Kidney capillary endothelial cell (primary cell): ENCODE measurements at places on chromosomes 3 and 15.

- DNase-seq: no peak
Measured at GRCh38 chr15:75327005-75327404, 8.9 kb upstream of the COMMD4 start.

GRCh38 chr3:13111173-13111872, 38.1 kb upstream of the IQSEC1 start:
- DNase-seq: no peak

DNA sequence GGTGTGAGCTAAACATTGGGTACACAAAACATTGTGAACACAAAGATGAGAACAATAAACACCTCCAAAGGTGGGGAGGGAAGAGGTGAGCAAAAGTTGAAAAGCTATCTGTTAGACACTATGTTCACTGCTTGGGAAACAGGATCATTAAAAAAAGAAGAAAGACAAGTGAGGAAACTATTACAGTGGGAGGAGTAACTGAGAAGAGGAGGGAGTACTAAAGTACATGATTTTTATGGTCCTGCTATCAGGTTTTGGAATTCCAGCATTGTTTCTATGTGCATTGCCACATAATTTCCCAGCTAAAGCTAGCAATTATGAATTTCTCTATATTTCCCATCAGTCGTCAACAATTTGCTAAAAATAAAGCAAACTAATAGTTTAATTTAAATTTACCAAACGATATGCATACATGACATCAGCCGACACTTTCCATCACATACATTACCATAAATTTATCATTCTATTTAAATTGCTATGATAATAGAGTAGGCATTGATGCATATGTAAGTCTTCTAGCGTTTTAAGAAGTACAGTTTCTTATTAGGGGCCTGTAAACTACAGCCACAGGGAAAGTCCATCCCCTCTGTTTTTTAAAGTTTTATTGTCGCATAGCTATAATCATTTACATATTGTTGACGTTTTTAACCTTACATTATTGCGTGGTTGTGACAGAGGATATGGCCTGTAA, 221.8 kb downstream of the CHL1 start:
- no peak for DNase-seq

DNA sequence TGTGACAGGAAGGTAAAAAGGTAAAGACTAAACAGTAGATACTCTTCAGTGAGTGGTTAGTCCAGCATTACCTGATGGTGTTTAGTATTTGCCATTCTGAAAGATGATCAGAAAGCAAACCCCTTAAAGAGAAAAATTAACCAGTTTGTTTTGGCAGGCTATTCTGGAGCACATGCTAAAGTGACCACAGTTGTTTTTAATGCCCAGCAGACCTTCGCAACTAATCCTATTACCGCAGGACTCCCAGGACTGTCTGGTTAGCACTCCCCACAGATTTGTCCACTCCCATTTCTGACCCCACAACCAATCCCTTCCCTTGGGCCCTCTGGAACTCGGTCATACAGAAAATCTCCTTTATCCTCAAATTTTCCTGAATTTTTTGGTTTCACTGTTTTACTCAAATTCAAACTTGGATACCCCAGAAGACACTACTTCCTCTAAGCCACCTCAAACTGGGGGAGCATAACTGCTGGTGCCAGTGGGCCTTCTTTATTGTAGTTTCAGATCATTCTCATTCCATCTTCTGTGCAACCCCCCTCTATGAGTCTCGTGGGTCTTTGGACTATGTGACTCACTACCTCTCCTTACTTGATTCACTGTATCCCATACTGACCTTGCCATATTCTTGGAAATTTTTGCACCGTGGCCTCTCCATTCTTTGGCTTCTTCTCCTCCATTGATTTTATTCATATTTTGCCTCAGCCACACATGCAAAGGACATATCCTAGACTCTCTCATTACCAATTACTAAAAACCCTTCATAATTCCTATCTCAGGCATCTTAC, 104.4 kb downstream of the RBMS3 start:
- DNase-seq: no peak

- no peak for DNase-seq
Measured at GRCh38 chr3:184884359-184885017, 72.5 kb downstream of the VPS8 start.

DNA sequence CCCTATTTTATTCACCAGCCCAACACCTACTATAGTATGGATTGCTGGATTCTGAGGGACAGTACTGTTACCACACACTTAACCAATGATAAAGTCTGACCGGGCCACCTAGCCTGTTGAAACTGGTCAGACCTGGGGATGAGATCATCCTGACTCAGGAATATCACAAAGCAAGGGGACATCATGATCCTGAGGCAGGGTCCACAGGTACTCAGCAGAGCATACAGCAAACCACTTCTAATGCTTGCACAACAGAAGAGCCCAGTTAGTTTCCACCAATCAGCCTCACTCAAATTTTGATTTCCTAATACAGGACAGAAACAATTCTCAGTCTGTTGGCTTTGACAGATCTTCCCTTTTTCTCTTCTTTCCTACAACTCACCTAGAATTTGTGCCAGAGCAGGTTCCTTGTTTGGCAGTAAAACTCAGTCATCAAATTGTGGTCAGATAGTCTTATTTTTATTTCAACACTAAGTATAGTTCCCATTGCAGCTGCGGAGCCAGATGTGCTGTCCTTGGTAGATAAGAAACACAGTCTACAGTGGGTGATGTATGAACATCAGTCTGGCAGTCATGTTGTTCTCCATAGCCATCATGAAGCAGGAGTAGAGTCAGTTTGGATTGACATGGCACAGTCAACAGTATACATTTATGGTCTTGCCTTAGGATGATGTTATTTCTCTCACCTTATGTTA, 90.1 kb upstream of the PRR23C start:
- no peak for DNase-seq

DNA sequence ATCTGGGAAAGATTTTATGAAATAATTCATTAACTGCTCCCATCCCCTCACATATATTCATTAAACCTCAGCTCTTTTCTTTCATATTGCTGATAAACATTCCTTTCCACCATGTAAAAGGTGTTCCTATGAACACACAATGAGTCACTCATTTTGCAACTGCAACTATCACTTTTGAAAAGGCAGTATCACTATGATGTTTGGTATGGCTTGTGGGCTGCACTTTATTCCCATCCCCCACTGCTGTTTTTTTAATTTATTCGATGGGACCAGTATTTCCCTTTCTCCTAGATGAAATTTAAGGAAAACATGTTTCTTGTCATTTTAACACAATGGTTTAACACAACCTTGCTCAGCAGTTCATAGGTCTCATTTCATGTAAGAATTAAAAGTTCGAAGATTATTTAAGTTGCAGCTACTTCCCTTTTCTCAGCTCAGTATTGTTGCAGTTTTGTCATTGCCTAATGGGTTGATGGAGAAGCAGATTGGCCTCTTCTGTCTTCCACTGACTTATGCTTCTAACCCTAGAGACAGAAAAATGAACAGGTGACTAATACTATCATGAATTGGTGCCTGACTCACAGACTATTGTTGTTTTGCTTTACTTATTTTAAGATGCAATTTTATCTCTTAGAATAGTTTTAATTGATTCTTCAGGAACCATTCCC, 280.3 kb downstream of the ZPLD1 start:
- peak; percentile 26 for DNase-seq
